GM12864 (cell line): ENCODE measurements at places on chromosomes 12 and 14.

DNA sequence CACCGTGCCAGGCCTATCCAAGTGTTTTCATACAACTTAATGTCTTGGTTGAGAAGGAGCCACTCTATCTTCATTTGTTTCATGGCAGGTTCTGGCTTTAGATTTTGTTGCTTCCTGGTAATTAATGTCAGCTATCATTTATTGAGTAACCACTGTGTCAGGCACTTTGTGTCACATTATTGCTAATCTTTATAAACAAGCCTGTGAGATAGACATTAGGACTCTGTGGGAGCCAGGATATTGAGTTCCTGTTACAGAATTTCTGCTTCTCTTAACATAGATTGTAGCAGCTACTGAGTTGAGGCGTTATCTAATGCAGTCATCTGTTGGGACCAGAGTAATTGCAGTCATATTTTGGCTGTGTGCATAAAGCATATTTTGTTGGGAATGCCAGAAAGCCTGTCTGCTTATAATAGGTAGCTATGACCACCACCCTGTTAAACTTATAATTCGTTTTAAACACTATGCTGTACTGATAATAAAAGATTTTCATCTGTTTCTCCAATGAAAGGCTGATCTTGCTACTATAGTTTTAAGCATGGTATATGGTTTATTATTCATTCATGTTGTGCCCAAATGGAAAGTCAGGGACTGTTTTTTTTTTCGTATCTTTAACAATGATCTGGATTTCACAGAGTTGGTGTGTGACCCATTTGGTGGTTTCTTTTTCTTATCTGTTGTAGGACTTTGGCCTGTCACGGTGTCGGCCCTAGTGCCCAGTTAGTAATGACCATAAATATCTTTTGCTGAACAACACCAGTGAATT, 432.6 kb downstream of the PCNX1 start:
- no peak for DNase-seq

DNA sequence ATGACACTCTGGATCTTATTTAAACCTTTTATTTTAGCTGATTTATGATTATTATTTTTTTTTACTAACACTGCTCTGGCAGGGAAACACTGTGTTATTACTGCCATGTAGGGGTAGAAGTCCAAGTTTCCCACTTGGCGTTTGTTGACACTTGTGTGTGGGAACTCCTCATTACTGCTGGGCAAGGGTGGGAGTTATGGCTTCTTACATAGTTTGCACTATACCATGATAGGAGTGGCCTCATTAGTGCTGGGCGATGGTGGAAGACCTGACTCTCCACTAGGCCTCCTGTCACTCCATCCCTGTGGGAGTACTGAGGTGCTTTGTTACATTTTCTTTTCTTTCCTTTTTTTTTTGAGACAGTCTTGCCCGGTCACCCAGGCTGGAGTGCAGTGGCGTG, 83.5 kb downstream of the BRMS1L start:
- no peak for DNase-seq

- DNase-seq = no peak
These were observed 71.6 kb downstream of the PDE6H start for GRCh38 chr12:15044471-15044870.

DNA sequence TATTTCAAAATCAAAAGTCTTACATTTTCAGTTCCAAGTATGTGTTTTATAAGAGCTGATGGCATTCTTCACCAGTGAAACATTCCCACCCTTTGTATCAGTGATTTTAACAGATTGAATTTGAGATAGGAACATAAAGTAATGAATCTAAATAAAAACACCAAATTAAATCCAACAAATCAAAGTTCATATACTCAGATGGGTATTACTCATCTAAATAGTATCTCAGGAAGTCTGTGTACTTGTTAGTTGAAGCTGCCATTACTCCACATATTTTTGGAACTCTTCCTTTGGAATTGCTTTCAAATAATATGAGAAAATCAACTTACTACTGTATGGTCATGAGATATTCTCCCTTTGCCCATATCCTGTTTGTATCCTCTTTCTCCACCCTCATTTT, 89.1 kb downstream of the MIA2 start:
- no peak for DNase-seq

GRCh38 chr12:77816196-77816595, 14.5 kb upstream of the NAV3 start:
- DNase-seq = no peak

GRCh38 chr12:13957576-13957975, 23.8 kb downstream of the GRIN2B start:
- no peak for DNase-seq

GRCh38 chr12:94874518-94875302, 128.8 kb downstream of the NDUFA12 start:
- DNase-seq = no peak

- no peak for DNase-seq
These were observed 26.3 kb upstream of the BCDIN3D start for GRCh38 chr12:49868952-49869815.

- DNase-seq = no peak
These were observed 176.1 kb downstream of the BCAT1 start for GRCh38 chr12:24772813-24773212.

DNA sequence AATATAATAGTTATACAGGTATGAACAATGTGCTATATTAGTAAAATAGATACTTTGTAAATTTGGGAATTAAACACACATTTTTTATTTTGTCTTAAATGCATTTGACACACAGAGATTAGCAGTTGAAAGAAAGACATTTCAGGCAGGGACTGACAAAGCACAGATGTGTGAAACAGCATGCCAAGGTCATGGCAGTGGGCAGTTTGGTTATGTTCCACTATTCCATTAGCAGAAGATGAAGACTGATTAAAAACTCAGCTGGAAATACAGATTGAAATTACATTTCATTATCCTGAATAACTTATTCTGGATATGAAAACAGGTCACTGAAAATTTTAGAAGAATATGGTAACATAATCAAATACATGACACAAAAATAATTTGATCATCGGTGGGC, 669.8 kb upstream of the LRFN5 start:
- no peak for DNase-seq

- DNase-seq = no peak
These were observed 51.0 kb downstream of the SPTLC2 start for GRCh38 chr14:77565289-77565993.

DNA sequence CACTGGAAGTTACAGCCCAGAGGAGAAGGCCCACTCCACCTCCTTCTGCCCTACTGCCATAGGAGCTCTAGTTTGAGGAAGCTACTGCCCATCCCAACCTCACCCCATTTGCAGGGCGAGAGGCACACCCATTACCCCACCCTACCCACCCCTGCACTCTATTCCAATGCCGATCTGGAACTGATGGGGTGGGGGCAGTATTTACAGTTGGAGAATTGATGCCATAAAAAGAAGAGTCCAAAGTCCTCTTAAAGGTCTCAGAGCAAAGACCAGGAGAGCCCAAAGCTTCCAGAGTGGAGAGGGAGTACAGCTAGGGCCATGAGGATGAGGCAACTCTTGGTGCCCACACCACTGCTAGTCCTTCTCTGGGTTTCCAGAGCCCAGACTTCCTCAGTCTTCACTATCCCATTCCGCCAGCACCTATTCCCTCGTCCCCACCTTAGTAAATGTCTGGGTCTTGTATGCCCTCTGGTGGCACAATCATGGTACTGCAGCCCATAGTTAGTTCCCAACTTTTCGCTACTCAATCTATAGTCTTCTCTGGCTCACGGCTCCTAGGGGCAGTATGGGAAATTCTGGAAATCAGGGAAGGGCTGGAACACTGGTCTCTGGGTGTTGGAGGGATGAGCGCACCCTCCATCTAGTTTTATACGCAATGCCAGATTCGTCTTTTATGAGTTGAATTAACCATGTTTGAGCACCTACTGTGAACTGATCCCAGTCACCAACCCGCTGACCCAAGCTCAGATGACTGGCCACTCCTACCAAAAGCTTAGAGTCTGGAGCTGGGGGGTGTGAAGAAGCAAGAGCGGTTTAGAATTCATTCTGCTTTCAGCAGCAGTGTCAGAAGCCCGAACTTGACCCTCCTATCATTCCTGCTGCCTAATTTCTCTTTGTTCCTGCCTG, 6.9 kb upstream of the ADCY6 start:
- DNase-seq = no peak

- no peak for DNase-seq
These were observed 35.5 kb downstream of the HECTD1 start for GRCh38 chr14:31172084-31172483.

GRCh38 chr14:24321212-24321975, 10.1 kb downstream of the LTB4R start:
- no peak for DNase-seq

- DNase-seq = no peak
These were observed 31.2 kb upstream of the ADGRD1 start for GRCh38 chr12:130922511-130922953.

- DNase-seq = no peak
These were observed 38.2 kb downstream of the SLC6A12 start for GRCh38 chr12:175759-176158.

DNA sequence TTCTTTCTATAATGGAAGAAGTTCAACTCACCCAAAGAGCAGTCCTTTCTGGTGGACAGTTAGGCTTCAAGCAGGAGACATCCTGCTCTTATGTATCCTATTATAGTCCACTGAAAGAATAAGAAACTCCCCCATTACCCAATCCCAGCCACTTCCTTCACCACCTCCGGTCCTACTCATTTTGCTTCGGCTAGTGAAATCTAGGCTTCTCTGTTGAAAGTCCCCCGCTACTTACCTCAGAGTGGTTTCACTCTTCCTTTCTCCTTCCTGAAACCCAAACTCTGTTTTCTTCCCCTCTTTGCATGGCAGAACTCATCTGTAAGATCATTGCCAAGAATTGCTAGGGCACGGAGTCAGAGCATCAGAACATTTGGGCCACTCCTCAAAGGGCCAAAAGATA, at the start of gene GPR84:
Gene GPR84, minus strand, starts transcription at position 74 of the 400 bp plus-strand sequence. CDS start 635 bp downstream, outside the sequence.
- no peak for DNase-seq

GRCh38 chr14:71703477-71703876, 228.8 kb upstream of the RGS6 start:
- no peak for DNase-seq

GRCh38 chr12:109680264-109681005, 33.2 kb upstream of the FAM222A start:
- DNase-seq = no peak

DNA sequence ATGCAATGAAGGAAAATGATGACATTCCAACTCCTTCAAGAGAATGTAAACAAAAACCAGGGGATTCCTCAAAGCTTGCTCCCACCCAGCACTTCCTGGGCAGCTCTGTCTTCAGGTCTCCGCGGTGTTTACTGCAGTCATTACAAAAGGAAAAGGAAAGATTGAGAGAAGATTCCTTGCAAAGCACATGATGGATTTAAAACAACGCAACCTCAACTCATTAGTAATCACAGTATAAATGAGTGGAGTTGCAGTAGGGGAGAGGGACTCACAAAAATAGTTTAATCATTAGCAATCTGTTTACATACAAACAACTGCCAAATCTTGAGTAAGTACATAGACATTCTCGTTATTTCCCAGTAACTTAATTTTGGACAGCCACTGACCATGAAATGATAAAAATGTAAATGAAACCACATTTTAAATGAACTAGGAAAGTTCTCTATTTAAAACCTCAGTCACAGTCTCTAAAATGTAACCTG, 49.7 kb upstream of the OVCH1 start:
- DNase-seq = no peak

DNA sequence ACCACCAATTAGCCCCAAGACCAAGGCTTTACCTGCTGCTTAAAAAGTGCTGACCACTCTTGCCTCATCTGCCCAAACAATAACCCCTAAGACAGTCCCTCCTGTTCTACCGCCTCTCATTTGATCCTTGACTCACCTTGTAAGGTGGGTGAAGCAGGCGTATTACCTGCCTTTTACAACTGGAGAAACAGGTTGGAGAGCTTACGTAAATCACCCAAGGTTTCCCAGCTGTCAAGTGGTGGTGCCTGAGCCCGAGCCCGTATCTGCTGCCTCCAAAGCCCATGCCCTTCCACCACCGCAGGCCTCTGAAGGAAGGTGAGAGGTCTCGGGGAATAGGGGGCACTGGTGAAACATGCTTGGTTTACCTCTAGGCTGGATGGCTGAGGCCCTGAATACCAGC, 36.6 kb downstream of the MAX start:
- DNase-seq = no peak

GRCh38 chr14:24130380-24130716, at the start of gene FITM1:
Gene FITM1 (plus strand): TSS chr14:24130659. CDS start chr14:24131564, 905 bp downstream.
- no peak for DNase-seq

DNA sequence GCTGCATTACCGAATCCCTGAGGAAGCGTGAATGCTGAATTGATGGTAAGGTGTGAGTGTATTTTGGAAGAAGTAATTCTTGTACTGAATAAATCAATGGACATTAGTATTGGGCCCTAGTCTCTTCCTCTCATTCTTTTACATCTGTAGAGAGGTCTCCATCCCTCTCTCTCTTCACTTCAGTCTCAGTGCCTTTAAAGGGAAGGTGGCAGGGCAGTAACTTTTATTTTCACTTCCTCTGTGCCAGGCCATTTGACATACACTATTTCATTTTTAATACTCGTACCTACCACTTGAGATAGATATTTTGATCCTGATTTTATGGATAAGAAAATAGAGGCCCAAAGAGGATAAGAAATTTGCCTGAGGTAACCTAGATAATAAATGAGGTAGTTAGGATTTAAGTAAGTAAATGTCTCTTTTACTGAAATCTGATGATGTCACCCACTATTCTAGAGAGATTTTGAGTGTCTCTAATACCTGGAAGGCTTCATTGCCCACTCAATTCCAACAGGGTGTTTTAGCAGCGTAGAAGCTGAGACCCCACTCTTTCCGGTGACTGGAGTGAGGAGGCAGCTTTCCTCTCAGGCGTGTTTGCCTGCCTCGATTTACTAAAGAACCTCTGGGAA, 177.9 kb upstream of the PRICKLE1 start:
- no peak for DNase-seq

- DNase-seq = no peak
These were observed 295.0 kb downstream of the GPHN start for GRCh38 chr14:66802962-66803361.

DNA sequence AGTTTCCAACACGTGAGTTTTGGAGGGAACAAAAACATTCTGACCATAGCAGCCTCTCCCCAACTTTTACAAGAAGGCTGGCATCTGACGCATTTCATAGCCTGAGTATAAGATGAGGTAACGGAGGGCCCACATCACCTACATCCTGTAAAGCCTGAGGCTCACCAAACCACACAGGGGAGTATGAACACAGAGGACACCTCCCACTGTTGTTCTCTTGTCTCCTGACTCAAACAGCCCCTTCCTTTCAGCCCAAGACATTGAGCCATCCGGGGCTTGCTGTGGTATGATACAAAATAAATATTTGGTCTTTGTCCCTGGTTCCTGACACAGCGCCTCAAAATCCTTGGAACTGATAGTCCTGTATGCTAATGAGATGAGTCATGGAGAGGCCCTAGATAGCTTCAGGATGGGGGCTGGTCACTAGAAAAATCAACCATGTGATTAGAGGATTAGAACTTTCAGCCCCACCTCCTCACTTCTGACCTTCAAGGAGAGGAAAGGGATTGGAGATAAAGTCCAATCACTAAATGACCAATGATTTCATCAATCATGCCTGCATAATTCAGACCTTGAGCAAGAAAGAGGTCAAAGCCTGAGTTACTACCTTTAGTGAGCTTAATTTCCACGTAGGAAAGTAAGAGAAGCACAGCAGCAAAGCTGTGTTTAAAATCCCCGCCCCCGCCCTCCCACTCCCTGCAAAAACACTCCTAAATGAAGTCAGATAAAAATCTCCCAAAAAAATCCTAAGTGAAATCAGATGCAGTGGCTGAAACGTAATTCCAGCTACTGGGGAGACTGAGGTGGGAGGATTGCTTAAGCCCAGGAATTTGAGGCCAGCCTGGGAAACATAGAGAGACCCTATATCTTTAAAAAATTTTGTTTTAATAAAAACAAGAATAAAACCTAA, 236.4 kb downstream of the PCNX1 start:
- DNase-seq = no peak

- no peak for DNase-seq
These were observed 1.1 kb downstream of the SYNJ2BP start for GRCh38 chr14:70415788-70416187.
